Caco-2 (cell line): ENCODE measurements at places on chromosomes 7 and 10. TPM values are rescaled to one million over a fixed set of nuclear protein-coding genes. Genes with fewer than 3 reads are reported as not detected.

SLC18A2 gene
- not detected in 2 replicates for total RNA-seq

AKR1C8 gene
- not detected in 2 replicates for total RNA-seq

LIPK gene
- not detected in 2 replicates for total RNA-seq

MUC12 gene
- 0.16 and 0.49 TPM in 2 replicates for total RNA-seq

CHAT gene
- 0.18 and 0.32 TPM in 2 replicates for total RNA-seq

TMEM139 gene
- 19.1 and 26.2 TPM in 2 replicates for total RNA-seq

HELLS gene
- total RNA-seq: 189 and 197 TPM in 2 replicates

FAM13C gene
- 0.18 and 0.42 TPM in 2 replicates for total RNA-seq

CNPY1 gene
- not detected in 2 replicates for total RNA-seq

EMX2 gene
- 4.7 and 4.9 TPM in 2 replicates for total RNA-seq

GFRA1 gene
- not detected in 2 replicates for total RNA-seq

DRGX gene
- total RNA-seq: not detected in 2 replicates

DNA sequence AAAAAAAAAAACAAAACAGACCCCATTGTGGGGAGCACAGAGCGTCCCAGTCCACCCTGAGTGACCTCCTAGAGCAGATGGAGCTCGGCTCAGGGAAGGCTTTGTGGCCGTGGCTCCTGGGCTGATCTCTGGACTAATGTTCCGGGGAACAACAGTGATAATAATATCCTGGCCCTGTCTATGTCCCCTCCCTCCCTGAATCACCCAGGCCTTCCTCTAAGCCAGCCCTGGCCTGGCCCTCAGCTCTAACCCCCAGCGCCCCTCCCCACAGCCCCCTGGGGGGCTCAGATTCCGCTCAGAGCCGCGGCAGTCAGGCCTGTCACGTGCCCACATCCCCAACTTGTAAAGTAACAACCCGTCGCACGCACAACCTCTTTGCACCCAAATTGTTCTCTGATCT, 48.3 kb downstream of the MICALL2 start:
- no peaks in the 10 kb centered on the region for H3K27me3 ChIP-seq
- no peaks in the 10 kb centered on the region for H3K4me1 ChIP-seq
- H3K27ac ChIP-seq: no peak overlapping the region
- no peak overlapping the region for H3K4me3 ChIP-seq
- DNase-seq: no peak

DNA sequence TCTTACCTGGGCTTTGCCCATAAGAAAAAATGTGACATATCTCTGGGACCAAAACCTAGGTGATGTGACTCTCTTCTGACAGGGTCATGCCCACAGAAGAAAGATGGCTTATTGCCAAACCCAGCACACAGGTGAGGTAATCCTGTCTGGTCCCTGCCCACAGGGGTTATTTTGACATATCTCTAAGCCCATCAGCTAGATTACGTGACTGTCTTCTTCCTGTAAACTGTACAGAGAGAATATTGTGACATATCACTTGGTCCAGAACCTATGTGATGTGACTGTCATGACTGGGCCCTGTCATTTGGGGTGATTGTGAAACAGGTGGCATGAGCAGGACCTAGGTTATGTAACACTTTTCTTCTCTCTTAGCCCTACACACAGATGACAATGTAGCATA, 48.8 kb upstream of the ZNF680 start:
- H3K27me3 ChIP-seq: no peaks in the 10 kb centered on the region
- H3K36me3 ChIP-seq: no peaks in the 10 kb centered on the region
- no peaks in the 10 kb centered on the region for H3K4me1 ChIP-seq
- no peak overlapping the region for H3K4me3 ChIP-seq
- no peak overlapping the region for H3K27ac ChIP-seq
- no peak for DNase-seq

- peaks cover 9% of the 10 kb centered on the region for H3K4me1 ChIP-seq
- H3K4me3 ChIP-seq: peak overlapping the region; percentile 90
- H3K36me3 ChIP-seq: peaks cover 1% of the 10 kb centered on the region; the same call in 1 of the 2 replicates
- H3K27ac ChIP-seq: peak overlapping the region; percentile 86
- peak; percentile 59 for DNase-seq
- H3K27me3 ChIP-seq: no peaks in the 10 kb centered on the region
These were observed 631 bp downstream of the HPS6 start for GRCh38 chr10:102065561-102066398.

DNA sequence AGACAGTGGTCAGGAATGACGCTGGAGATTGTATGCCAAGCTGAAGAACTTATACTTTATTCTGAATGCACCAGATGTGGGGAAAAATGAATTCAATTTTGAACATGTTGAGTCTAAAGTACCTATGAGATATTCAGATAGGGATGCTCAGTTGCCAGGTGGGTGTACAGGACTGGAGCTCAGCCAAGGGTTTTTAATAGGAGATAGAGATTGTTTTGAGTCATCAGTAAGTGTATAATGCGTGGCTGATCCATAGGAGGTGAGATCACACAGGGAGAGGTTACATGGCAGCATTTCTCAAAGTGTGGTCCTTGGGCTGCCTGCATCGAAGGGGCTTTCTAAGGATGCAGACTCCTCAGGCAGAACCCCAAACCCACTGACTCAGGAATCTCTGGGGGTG, 6.8 kb upstream of the HIPK2 start:
- DNase-seq: no peak
- H3K36me3 ChIP-seq: no peaks in the 10 kb centered on the region
- peaks cover 3% of the 10 kb centered on the region; the same call in 1 of the 2 replicates for H3K4me1 ChIP-seq
- H3K4me3 ChIP-seq: no peak overlapping the region
- no peaks in the 10 kb centered on the region for H3K27me3 ChIP-seq
- H3K27ac ChIP-seq: no peak overlapping the region

- no peak for DNase-seq
- no peak overlapping the region for H3K27ac ChIP-seq
- peaks cover 31% of the 10 kb centered on the region for H3K4me1 ChIP-seq
- H3K27me3 ChIP-seq: no peaks in the 10 kb centered on the region
- H3K36me3 ChIP-seq: no peaks in the 10 kb centered on the region
These were observed 95.5 kb downstream of the MAP3K8 start for GRCh38 chr10:30529373-30529998.

GRCh38 chr7:47350425-47350824, 231.5 kb downstream of the TNS3 start:
- H3K4me3 ChIP-seq: no peak overlapping the region
- H3K4me1 ChIP-seq: peaks cover 5% of the 10 kb centered on the region; the same call in 1 of the 2 replicates
- H3K27ac ChIP-seq: peak overlapping the region; percentile 68
- H3K36me3 ChIP-seq: peaks cover 4% of the 10 kb centered on the region; the same call in 1 of the 2 replicates
- no peak for DNase-seq

- no peaks in the 10 kb centered on the region for H3K27me3 ChIP-seq
- DNase-seq: peak; percentile 64
- no peaks in the 10 kb centered on the region for H3K36me3 ChIP-seq
- H3K4me1 ChIP-seq: peaks cover 16% of the 10 kb centered on the region
- no peak overlapping the region for H3K27ac ChIP-seq
- no peak overlapping the region for H3K4me3 ChIP-seq
These were observed 33.8 kb downstream of the SLC16A9 start for GRCh38 chr10:59675812-59676211.

GRCh38 chr7:121499624-121500023, 103.5 kb upstream of the FAM3C start:
- H3K27me3 ChIP-seq: no peaks in the 10 kb centered on the region
- H3K27ac ChIP-seq: no peak overlapping the region
- no peak overlapping the region for H3K4me3 ChIP-seq

DNA sequence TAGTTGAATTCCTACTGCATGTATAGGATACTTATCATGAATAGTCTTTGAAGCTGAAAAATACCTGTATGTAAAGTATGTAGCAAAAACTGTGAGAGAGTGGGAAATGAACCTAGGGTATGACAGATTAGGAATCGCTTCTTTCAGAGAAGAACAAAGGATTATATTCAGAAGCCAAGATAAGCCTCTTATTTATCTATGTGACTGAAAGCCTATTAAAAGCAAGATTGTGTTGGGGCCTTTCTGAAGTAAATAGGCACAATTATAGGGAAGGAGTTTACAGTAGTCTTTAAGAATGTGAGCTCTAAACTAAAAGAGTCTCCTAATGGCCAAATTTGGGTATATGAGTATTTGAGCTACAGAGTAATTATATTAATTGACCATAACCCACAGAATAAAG, 102.1 kb downstream of the MTERF1 start:
- H3K4me1 ChIP-seq: no peaks in the 10 kb centered on the region
- no peaks in the 10 kb centered on the region for H3K27me3 ChIP-seq
- no peak overlapping the region for H3K4me3 ChIP-seq
- no peak for DNase-seq

- no peak for DNase-seq
- H3K4me1 ChIP-seq: no peaks in the 10 kb centered on the region
- no peak overlapping the region for H3K27ac ChIP-seq
- H3K27me3 ChIP-seq: no peaks in the 10 kb centered on the region
These were observed 126.6 kb downstream of the TRRAP start for GRCh38 chr7:99004781-99005500.

DNA sequence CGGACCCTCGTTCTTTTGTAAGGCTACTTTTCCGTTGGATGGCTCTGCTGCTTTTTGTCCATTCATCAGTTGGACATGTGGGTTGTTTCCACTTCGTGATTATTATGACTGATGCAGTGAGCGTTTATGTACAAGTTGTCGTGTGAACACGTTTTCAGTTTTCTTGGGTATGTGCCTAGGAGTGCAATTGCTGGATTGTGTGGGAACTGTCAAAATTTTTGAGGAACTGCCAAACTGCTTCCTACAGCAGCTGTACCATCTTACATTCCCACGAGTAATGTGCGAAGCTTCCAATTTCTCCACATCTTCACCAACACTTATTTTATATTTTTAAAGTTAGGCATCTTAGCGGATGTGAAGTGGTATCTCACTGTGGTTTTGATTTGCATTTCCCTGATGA, 10.4 kb downstream of the FKBP6 start:
- H3K4me3 ChIP-seq: no peak overlapping the region
- no peak for DNase-seq
- no peaks in the 10 kb centered on the region for H3K27me3 ChIP-seq

GRCh38 chr7:100208911-100209408, 10.8 kb upstream of the PVRIG start:
- no peak overlapping the region for H3K4me3 ChIP-seq
- 0 out of 2 replicates have a peak, but pooled peaks cover 5% of the 10 kb centered on the region for H3K4me1 ChIP-seq
- H3K27ac ChIP-seq: no peak overlapping the region
- no peaks in the 10 kb centered on the region for H3K36me3 ChIP-seq

GRCh38 chr7:23343806-23344475, 44.8 kb downstream of the MALSU1 start:
- no peak overlapping the region for H3K27ac ChIP-seq
- H3K27me3 ChIP-seq: no peaks in the 10 kb centered on the region
- peaks cover 4% of the 10 kb centered on the region; the same call in 1 of the 2 replicates for H3K4me1 ChIP-seq
- DNase-seq: no peak
- H3K36me3 ChIP-seq: peaks cover 3% of the 10 kb centered on the region
- no peak overlapping the region for H3K4me3 ChIP-seq

DNA sequence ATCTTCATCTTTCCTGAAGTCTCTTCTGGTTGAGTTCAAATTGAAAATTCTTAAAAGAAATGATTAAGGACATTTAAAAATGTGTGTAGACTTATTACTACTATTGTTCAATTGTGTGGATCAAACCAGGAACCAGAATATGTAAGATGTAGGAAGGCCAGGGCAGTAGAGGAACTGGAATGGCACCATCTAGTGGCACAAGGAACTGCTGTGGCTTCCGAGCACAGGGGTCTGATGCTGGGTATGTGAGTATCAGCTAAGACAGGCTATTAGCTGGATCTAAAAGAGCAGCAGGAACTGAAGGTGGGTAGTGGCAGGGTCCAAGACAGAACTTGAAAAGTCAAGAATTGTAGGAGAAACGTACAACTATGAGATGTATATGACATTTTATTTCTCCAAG, 247.3 kb downstream of the SEMA3A start:
- peak; percentile 57 for DNase-seq
- no peaks in the 10 kb centered on the region for H3K36me3 ChIP-seq
- no peak overlapping the region for H3K4me3 ChIP-seq
- H3K27me3 ChIP-seq: no peaks in the 10 kb centered on the region
- no peak overlapping the region for H3K27ac ChIP-seq

DNA sequence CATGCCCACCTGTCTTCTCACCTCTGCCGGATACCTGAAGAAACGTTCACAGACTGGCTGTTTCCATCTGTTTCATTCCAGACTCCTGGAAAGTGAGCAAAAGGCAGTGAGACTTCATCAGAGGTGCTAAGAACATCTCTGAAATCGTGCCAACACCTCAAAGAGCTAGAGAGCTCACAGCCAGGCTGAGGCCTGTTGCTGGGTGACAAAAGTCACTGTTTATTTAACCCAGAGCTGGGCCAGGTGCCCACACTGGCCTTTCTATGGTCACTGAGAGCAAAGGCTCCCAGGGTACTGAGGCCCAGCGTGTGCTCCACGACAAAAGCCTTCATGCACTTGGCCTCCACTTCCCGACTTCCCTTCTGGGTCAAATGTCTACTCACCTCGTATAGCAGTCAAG, 3.7 kb upstream of the NANOS1 start:
- H3K4me3 ChIP-seq: no peak overlapping the region
- H3K4me1 ChIP-seq: 0 out of 2 replicates have a peak, but pooled peaks cover under 1% of the 10 kb centered on the region
- no peaks in the 10 kb centered on the region for H3K27me3 ChIP-seq
- no peak overlapping the region for H3K27ac ChIP-seq
- no peak for DNase-seq
- H3K36me3 ChIP-seq: no peaks in the 10 kb centered on the region

- no peak for DNase-seq
- H3K4me3 ChIP-seq: no peak overlapping the region
- no peaks in the 10 kb centered on the region for H3K27me3 ChIP-seq
- H3K4me1 ChIP-seq: peaks cover 14% of the 10 kb centered on the region
- no peak overlapping the region for H3K27ac ChIP-seq
These were observed 155.0 kb downstream of the CTTNBP2 start for GRCh38 chr7:117718116-117718835.

- no peak overlapping the region for H3K27ac ChIP-seq
- no peaks in the 10 kb centered on the region for H3K36me3 ChIP-seq
- DNase-seq: no peak
- no peak overlapping the region for H3K4me3 ChIP-seq
These were observed 11.1 kb upstream of the HERPUD2 start for GRCh38 chr7:35705932-35706461.

- DNase-seq: no peak
- no peak overlapping the region for H3K4me3 ChIP-seq
- no peaks in the 10 kb centered on the region for H3K36me3 ChIP-seq
- H3K4me1 ChIP-seq: peaks cover 5% of the 10 kb centered on the region
- no peaks in the 10 kb centered on the region for H3K27me3 ChIP-seq
- H3K27ac ChIP-seq: no peak overlapping the region
These were observed 243.0 kb upstream of the GLI3 start for GRCh38 chr7:42479816-42480633.

DNA sequence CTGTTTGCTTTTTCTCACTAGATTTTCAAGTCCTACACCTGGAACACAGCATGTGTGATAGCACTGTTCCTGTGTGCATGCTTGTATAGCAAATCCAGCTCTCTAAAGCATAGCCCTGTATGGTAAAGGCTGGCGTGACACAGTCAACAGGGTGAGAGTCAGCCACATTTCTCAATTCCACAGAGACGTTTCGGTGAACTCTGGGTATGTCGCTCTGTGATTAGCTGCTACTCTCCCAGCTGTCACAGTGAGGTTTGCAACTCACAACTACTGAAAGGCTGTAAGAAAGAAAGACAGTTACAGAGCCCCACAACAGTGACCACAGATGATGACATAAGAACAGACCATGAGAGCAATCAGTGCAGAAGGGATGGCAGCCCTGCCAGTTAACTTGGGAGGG, 170.6 kb upstream of the IMMP2L start:
- H3K27ac ChIP-seq: no peak overlapping the region
- no peaks in the 10 kb centered on the region for H3K4me1 ChIP-seq
- H3K27me3 ChIP-seq: no peaks in the 10 kb centered on the region
- no peak for DNase-seq
- no peak overlapping the region for H3K4me3 ChIP-seq
